CD8-positive, alpha-beta memory T cell (primary cell): ENCODE measurements at places on chromosomes 2 and 18. TPM values are rescaled to one million over a fixed set of nuclear protein-coding genes. Genes with fewer than 3 reads are reported as not detected.

Gene SIX3
- not detected for total RNA-seq

Gene RAD51AP2
- not detected for total RNA-seq

Gene LYPD1
- total RNA-seq, result not detected

GRCh38 chr2:54224997-54225396, 31.0 kb downstream of the TSPYL6 start:
- H3K27ac ChIP-seq, result no peak overlapping the region
- no peaks in the 10 kb centered on the region for H3K27me3 ChIP-seq
- DNase-seq, result no peak
- no peak overlapping the region for H3K4me3 ChIP-seq
- H3K36me3 ChIP-seq, result no peaks in the 10 kb centered on the region

DNA sequence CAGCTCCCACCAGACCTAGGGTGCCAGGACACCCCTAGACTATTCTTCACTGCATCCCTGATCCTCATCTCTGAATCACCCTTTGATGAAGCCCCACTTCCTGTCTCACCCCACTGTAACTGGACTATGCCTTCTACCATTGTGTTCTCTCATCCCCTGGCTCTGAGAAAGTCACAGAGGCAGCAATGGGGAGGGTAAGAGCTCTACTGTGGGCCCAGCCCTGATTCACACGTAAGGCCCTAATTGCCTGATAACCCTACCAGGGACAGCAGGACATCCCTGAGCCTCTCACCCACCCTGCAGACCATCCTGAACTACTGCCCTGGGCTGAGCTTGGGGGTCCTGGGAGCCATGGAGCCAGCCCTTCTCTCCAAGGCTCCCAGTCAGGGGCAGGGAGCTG, 1.5 kb upstream of the PROM2 start:
- H3K36me3 ChIP-seq, result no peaks in the 10 kb centered on the region
- H3K4me1 ChIP-seq, result no peaks in the 10 kb centered on the region
- DNase-seq, result no peak
- H3K4me3 ChIP-seq, result no peak overlapping the region

DNA sequence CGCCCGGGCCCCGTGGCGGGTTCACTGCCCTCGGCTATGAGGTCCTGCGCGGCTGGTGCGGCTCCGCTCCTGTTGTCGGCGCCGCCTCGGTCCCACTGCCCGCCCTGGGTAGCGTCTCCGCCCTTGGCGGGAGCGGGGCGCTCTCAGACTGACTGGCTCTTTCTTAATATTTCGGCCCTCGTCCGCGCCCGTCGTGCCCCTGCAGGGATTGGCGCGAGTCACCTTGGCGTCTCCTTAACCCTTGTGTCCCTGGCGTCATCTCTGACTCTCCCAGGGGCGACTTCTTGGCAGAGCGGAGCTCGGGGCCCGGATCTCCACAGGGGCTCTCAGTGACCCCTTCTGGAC, 1.3 kb downstream of the PTMA start:
- H3K27me3 ChIP-seq, result no peaks in the 10 kb centered on the region
- peak overlapping the region; percentile 88 for H3K4me3 ChIP-seq
- H3K4me1 ChIP-seq, result peaks cover 44% of the 10 kb centered on the region
- peak; percentile 31 for DNase-seq
- H3K27ac ChIP-seq, result peak overlapping the region; percentile 96

GRCh38 chr18:48826806-48827205, 124.0 kb downstream of the SMAD7 start:
- no peaks in the 10 kb centered on the region for H3K36me3 ChIP-seq
- H3K27me3 ChIP-seq, result no peaks in the 10 kb centered on the region
- DNase-seq, result peak; percentile 17
- H3K4me3 ChIP-seq, result no peak overlapping the region

DNA sequence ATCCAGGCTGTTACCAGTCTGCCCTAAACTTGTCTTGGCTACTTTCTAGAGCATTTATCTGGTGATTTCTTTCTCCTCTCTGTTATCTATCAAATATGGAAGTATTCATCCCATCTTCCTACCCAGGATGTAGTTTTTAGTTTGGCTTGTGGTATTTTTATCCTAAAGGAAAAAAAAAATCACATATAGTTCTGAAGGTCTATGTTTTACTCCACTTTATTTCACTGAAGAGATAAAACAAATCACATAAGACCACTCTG, 62.2 kb downstream of the PXDN start:
- no peak for DNase-seq
- no peak overlapping the region for H3K4me3 ChIP-seq
- H3K36me3 ChIP-seq, result no peaks in the 10 kb centered on the region

DNA sequence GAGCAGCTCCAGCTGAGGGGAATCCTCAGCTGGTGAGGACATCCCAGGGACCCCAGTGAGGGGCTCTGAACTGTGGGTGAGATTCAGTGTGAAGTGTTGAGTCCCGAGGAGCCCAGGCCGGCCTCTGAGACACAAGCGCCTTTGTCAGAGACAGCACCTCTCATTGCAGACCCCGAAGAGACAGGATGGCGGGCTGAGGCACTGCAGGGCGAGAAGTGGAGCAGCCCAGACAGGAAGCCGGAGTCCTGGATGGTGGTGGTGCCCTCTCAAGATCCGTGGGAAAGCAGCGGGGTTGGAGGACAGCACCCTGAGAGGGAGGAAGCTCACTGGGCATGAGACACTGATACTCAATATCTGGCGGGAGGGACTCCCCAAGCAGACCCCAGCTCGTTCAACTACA, 49.1 kb upstream of the ID2 start:
- no peak overlapping the region for H3K4me3 ChIP-seq
- no peaks in the 10 kb centered on the region for H3K27me3 ChIP-seq
- DNase-seq, result peak; percentile 20
- no peaks in the 10 kb centered on the region for H3K4me1 ChIP-seq

- H3K36me3 ChIP-seq, result peaks cover 23% of the 10 kb centered on the region
- H3K27ac ChIP-seq, result peak overlapping the region; percentile 100
- no peaks in the 10 kb centered on the region for H3K27me3 ChIP-seq
- DNase-seq, result peak; percentile 16
- peaks cover 30% of the 10 kb centered on the region for H3K4me1 ChIP-seq
Observed at GRCh38 chr2:200863782-200864175, 679 bp downstream of the CLK1 start.

- no peak overlapping the region for H3K27ac ChIP-seq
- H3K36me3 ChIP-seq, result no peaks in the 10 kb centered on the region
- no peaks in the 10 kb centered on the region for H3K27me3 ChIP-seq
- no peak for DNase-seq
- no peak overlapping the region for H3K4me3 ChIP-seq
- H3K4me1 ChIP-seq, result no peaks in the 10 kb centered on the region
Observed at GRCh38 chr2:6506361-6506794, 359.3 kb downstream of the CMPK2 start.

DNA sequence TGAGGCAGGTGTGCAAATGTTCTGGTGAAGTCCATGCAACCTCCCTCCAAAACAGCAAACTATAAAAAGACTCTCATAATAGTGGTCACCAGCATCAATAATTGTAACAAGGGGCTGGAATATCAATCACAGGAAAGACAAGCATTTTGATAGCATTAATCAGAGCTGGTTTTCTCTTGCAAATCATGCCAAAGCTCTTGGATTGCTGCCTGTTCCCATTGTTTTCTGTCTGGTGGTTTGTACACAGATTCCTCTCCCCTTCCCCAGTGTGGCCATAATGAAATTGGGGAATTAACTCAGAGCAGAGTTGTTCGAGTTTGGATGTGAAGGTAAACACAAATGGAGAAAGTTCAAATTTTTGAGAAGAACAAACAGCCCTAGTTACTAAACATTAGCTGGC, 134.2 kb downstream of the CDCA7 start:
- no peak for DNase-seq
- H3K4me3 ChIP-seq, result no peak overlapping the region
- H3K4me1 ChIP-seq, result no peaks in the 10 kb centered on the region
- no peaks in the 10 kb centered on the region for H3K36me3 ChIP-seq

DNA sequence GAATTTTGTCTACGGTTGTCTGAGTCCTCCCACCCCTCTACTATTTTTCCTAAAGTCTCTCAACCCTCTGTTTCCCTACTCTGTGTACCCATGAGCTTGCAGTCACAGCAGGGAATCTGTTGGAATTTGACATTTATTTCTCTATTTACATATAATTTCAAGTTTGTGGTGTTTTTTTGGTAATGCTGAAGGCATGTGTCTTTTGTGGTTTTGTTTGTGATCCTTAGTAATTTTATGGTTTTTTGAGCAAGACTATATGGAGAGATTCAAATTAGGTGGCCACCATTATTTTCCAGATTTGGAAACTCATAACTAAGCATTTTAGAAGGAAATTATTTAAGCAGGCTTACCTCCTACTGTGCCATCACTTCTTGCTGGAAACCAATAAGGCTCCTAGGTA, 27.2 kb upstream of the FBLN7 start:
- no peaks in the 10 kb centered on the region for H3K27me3 ChIP-seq
- H3K36me3 ChIP-seq, result peaks cover 34% of the 10 kb centered on the region
- no peak overlapping the region for H3K4me3 ChIP-seq
- no peak for DNase-seq
- no peak overlapping the region for H3K27ac ChIP-seq

DNA sequence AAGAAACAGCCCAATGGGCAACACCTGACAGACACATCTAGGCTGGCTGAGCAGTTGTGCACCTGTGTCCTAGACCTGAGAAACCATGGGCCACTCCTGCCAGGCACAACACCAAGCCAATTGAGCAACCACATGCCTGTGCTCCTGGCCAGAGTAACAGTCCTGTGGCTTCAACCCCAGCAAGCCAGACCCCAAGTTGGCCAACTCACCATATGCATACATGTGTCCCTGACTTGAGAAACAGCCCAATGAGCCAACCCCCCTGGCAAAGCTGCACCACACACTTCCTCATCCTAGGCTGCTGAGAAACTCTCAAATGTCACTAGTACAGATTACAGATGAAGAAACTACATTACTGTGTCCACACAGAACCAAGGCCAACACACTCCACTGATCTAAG, 36.6 kb downstream of the USP34 start:
- no peak overlapping the region for H3K27ac ChIP-seq
- H3K4me3 ChIP-seq, result no peak overlapping the region
- H3K27me3 ChIP-seq, result no peaks in the 10 kb centered on the region
- H3K36me3 ChIP-seq, result no peaks in the 10 kb centered on the region
